CD8-positive, alpha-beta memory T cell (primary cell): ENCODE measurements at places on chromosomes 11 and 22.

DNA sequence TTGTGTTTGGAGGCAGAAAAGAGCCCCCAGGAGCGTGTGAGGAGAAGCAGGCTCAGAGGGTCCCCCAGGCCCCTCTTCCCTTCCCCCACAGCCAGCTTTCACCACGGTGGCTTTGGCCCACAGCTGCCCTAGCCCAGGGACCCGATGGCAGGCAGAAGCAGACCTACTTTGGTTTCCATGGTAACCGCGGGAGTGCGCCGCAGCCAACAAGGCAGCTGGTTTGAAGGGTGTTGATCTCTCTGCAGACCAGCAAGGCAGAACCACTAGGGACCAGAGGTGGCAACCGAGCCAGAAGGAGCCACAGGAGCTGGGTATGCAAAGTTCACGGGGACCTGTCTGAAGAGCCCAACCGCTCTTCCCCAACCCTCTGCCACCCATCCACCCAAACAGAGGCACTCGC is 69.4 kb downstream of the BUD13 start:
- peak; percentile 15 for DNase-seq

DNA sequence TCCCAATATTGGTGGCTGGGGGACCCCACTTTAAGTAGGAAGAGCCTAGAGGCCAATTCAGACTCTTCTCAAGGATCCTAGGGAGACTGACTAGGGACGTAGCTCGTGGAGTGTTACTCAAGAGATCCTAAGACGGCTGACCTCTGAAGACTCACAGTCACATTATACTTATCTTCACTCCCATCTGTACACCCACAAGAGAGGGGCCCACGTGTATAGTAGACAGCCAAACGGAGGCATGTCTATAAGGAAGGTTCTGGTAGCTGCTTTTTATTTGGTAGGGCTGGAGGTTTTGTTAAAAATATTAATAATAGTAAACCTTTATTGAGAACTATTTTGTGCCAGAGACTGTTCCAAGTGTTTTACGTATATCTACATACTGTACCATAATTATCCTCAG is 22.9 kb upstream of the APOA1 start:
- no peak for DNase-seq

DNA sequence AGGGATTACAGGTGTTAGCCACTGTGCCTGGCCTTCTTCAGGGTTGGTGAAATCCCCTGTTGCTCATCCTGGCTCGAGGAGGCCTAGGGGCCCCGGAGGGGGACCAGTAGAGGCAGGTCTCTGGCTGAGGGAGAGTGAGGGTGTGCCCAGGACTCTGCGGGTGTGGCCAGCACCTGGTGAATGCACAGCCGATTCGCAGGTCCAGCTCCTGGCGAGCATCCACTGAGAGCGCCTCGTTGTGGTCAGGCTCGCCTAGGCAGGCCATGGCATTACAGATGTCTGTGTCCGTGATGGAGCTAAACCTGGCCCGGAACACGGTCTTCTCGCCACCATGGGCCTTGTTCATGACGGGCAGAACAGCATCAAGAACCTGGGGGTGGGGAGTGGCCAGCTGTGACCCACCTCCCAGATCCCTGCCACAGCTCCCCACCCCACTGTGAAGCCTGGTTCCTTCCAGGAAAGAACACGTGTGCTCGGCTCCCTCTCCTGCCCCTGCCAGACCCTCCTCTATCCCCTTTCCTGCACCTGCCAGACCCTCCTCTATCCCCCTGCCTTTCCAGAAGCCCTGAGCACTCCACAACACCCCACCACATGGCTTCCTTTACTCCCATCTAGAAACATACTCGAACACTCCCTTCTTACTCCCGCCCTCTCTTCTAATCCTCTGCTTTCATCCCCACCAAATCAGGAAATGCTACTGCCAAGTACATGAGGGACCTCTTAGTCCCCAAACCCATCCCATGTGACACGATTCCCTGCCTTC is 12.4 kb downstream of the TOP3B start:
- no peak for DNase-seq

DNA sequence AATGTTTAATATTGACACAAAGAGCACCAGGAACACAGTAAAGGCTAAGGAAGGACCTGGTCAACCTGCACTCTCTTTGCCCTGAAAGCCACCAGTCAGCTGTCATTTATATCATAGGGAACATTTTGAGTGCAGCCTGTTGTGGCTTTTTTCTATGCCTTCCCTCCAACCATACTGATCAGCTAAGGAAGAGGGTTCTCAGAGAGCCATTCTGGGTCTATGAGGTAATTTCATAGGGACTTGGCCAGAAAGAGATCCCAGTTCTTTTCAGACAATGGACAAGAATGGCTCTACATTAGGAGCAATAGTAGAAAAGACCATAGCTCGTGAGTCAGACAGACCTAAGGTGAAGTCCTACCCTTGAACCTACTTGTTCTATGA is 132.8 kb downstream of the CCDC34 start:
- DNase-seq = no peak

GRCh38 chr11:119671051-119671450 is 57.9 kb downstream of the NECTIN1 start:
- DNase-seq = no peak

DNA sequence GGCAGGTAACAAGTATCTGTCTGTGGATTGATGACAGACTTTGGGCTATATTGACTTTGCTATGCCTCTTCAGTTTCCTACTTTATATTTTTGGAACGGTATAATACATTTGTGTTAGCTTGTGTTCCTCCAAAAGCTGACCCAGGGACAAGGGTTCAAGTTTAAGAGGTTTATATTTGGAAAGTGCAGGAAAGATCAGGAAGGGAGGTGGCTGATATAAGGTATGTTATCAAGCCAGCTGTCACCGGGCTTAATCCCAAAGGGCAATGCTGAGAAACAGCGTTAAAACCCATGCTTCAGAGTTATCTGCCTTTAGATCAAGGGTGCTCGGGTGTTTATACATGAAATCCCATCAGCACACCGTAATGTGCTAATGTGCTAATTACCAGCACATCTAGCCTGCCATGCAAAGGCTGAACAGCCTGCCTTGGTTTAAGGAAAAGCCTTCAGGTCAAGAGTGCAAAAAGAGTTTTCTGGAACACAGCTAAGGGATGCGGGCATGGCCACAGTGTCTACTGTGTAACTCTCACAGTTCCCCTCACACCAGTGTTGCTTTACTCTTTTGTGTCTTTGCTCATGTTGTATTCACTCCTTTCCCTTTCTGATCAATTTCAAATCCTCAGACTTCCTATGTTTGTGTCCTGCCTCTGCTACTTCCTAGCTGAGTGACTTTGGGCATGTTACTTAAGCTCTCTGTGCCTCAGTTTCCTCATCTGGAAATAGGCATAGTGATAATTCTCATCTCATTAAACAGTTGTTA is 77.5 kb downstream of the BDNF start:
- DNase-seq = no peak

- DNase-seq = no peak
These were observed 73.7 kb upstream of the PLET1 start for GRCh38 chr11:112334381-112334780.

DNA sequence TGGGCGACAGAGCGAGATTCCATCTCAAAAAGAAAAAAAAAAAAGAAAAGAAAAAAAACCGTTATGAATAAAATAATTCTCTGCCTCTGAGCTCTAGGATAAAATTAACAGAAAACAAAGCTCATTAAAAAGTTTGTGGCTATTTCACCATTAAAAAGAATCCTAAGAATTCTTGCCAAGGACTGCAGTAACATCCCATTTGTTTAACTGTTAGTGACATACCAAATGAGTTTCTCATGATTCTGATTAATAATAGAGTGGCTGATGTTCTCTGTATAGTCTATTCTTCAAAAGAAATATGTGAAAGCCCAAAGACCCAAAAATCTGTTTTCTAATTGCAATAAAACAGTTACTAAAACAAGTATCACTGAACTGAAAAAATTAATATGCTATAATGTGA is 19.7 kb downstream of the CLNS1A start:
- DNase-seq = no peak

GRCh38 chr11:59769111-59769510 is 13.9 kb downstream of the STX3 start:
- DNase-seq = no peak

DNA sequence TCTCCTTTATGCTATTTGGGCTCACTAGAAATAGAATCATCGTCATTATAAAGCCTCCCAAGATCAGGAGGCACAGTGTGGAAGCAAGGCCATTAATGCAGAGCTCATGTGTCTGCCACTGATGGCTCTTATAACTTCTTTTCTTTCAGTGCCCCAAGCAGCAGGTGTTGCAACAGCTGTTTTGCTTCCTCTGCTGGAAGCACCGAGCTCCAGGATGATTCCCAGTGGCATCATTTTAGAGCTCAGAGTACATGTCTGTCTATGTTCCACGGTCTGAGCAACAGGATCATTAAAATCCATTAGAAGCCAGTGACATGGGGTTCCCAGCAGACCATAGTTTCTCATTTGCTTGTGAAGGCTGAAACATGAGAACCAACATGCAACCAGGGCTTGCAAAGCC is 803.0 kb upstream of the FAT3 start:
- no peak for DNase-seq

GRCh38 chr22:45268167-45268957 is 16.4 kb upstream of the UPK3A start:
- DNase-seq = peak; percentile 28

DNA sequence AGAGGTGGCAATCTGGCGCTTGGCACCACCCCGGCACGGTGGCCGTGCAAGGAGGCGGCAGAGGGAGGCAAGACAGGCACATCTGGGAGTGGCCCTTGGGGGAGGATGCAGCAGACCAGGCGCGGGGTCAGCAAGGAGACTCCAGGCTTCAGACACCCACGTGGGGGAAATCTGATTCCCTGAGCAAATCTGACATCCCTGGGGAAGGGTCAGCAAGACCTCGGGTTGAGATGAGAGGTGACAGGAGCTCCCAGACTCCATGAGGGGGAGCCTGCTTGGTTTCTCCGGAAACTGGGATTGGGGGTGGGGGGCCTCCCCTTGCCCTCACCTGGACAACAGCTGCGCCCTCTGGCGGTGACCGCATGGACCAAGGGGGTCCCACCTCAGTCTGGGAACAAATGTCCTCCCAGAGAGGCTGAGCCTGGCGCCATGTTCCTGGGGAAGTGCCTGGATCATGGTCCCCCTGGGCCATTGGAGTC is 4.0 kb upstream of the RCOR2 start:
- DNase-seq = no peak

GRCh38 chr22:18023509-18024275 is 669 bp downstream of the MICAL3 start:
- DNase-seq = no peak

DNA sequence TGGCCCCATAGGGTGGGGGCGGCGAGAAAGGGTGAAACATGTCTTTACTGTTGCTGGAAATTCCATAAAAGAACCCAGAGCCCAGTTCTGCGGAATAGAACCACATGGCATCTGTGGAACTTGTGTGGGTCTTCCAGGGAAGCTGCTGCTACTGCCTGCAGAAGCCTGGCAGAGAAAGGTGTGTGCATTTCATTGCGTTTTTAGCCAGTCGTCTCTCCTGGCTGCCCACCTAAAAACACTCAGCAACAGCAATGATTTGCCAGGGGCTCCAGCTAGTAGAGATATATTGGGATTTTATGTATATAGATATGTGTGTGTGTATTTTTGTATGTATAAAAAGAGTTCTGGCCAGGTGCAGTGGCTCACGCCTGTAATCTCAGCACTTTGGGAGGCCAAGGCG is 127.2 kb upstream of the TBCEL start:
- no peak for DNase-seq

DNA sequence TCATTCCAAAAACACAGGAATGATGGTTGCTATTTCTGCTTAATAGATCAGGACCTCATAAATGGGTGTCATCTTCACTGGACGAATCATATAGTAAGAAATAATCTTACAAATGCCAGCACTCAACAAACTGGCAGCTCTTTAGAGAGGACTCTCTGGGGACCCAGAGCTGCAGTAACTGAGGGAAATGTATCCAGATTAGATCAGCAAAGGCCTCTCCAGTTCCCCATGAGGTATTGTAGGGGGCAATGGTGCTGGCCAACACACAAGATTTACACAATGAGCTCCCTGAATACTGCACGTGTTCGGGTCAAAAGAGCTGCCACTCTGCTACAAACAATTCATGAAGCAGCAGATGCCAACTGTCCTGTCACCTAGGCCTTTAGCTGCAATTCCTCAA is 110.2 kb downstream of the RBFOX2 start:
- no peak for DNase-seq
